ENCODE measurements at places on chromosomes 12 and 14. TPM values are rescaled to one million over a fixed set of nuclear protein-coding genes. Genes with fewer than 3 reads are reported as not detected.

The TMEM233 gene
- total RNA-seq = under 0.01 TPM

The RDH16 gene
- 0.15 TPM for total RNA-seq

The LRTM2 gene
- total RNA-seq = not detected

The RNFT2 gene
- total RNA-seq = 7.0 TPM

The GUCY2C gene
- total RNA-seq = not detected

The SYT1 gene
- total RNA-seq = 1.3 TPM

The EGLN3 gene
- 0.29 TPM for total RNA-seq

The STAB2 gene
- not detected for total RNA-seq

The IGFBP6 gene
- total RNA-seq = 1,775 TPM

The B4GALNT1 gene
- 1.3 TPM for total RNA-seq

The BHLHE41 gene
- total RNA-seq = 3.1 TPM

The ADSS1 gene
- total RNA-seq = 7.1 TPM

The TRPV4 gene
- 2.5 TPM for total RNA-seq

The FAM222A gene
- total RNA-seq = 0.15 TPM

The TCL1B gene
- not detected for total RNA-seq

The TGFB3 gene
- total RNA-seq = 8.6 TPM

The MEG3 gene
- total RNA-seq = 164 TPM

The NRXN3 gene
- under 0.01 TPM for total RNA-seq

The ORAI1 gene
- 14.4 TPM for total RNA-seq

The POTEG gene
- not detected for total RNA-seq

The OVCH1 gene
- 0.83 TPM for total RNA-seq

The KLRD1 gene
- total RNA-seq = 0.66 TPM

The SLC2A13 gene
- 19.4 TPM for total RNA-seq

The ALDH1L2 gene
- 41.4 TPM for total RNA-seq

The NPAS3 gene
- 0.17 TPM for total RNA-seq

The CD163L1 gene
- not detected for total RNA-seq

The SERPINA9 gene
- total RNA-seq = not detected

The STYX gene
- total RNA-seq = 18.0 TPM

The TEX52 gene
- not detected for total RNA-seq

The GLT1D1 gene
- not detected for total RNA-seq

The ENDOU gene
- 0.29 TPM for total RNA-seq

The KRT78 gene
- total RNA-seq = not detected

The TMEM229B gene
- total RNA-seq = 2.0 TPM

The CACNA1C gene
- total RNA-seq = 28.1 TPM

The AGAP2 gene
- total RNA-seq = 0.15 TPM

The LBHD2 gene
- not detected for total RNA-seq

The CREBL2 gene
- 49.6 TPM for total RNA-seq

The IL31 gene
- not detected for total RNA-seq

The SPSB2 gene
- total RNA-seq = 14.1 TPM

The POC1B gene
- 13.4 TPM for total RNA-seq

The MLXIP gene
- 10.9 TPM for total RNA-seq

The OTUB2 gene
- 2.8 TPM for total RNA-seq

The AQP6 gene
- not detected for total RNA-seq

The AICDA gene
- not detected for total RNA-seq

The CINP gene
- 85.4 TPM for total RNA-seq

The CEP83 gene
- 18.8 TPM for total RNA-seq

The LUM gene
- total RNA-seq = 202 TPM

The CDKN1B gene
- 43.5 TPM for total RNA-seq

Data from smooth muscle cell of trachea (primary cell).